ENCODE measurements at places on chromosomes 13 and 19.

GRCh38 chr13:60028021-60028420, 135.7 kb downstream of the DIAPH3 start:
- no peak for DNase-seq

- no peak for DNase-seq
These were observed 2.3 kb upstream of the ZNRF4 start for GRCh38 chr19:5452594-5453565.

- DNase-seq: no peak
These were observed 263.9 kb upstream of the NBEA start for GRCh38 chr13:34678154-34678553.

DNA sequence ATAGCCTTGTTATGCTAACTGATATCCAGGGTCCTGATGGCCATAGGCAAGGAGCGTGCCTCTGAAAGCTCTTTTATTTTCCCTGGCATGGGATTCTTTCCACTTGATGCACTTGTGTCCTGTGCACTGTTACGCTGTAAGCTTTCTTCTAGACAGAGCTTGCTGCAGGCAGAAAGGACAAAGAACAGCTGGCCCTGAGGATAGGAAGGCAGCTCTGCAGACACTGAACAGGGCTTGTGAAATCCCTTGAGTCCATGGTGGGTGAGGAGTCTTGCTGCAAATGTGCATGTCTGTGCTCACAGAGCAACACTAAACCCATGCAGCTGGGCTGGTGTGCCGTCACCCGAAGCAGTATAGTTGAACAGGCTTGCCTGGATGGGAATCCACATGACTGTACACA, 126.6 kb downstream of the AKAP11 start:
- DNase-seq: no peak

DNA sequence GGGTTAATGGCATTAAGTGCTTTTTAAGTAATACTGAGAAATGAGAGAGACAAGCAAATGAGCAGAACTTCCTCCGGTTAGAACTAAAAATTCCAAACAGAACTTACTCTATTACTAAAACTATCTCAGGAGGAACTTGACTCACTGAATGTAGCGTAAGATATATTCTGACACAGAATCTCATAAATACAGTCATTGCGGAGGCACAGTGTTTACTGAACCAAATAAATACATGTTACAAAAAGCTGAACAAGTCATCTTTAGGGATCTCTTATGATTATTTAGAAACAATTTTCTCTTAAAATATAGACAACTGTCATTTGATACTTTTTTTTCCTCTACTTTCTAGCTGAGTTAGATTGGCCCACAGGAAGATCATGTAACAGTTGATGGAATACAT, 283.1 kb downstream of the KLF12 start:
- DNase-seq: no peak

GRCh38 chr13:111227405-111227804, 93.0 kb upstream of the TEX29 start:
- DNase-seq: no peak

GRCh38 chr13:57932061-57932460, 300.5 kb downstream of the PCDH17 start:
- DNase-seq: no peak

DNA sequence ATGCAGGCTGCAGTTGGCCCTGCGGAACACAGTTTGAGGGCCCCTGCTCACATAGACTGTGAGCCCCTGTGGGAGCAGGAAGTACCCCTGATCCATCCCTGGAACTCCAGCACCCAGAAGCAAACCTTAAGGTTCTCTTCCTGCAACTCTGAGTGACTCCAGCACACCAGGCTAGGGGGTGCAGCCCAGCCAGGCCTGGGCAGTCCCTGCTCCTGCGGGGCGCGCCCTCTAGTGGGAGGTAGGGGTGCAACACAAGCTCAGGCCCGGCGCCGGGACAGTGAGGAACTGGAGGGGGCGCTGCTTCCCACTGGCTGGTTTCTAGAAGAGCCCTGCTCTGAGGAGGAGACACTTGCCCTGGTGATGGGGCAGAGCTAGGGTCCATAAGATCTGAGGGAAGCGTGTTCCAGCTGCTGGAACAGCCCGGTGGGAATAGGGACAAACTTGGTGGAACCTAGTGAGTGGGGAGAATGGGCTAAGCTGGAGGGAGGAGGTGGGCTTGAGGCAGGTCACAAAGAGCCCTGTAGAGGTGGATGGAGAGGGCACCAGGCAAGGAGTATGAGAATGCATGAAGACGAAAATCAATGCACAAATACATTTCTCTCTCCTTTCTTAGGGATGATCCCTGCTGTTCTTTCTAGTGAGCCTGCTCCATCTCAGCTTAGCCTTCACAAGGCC, 5.0 kb downstream of the ZSCAN5A start:
- peak; percentile 2 for DNase-seq

GRCh38 chr19:29533578-29534544, 8.1 kb downstream of the VSTM2B start:
- DNase-seq: no peak

GRCh38 chr13:49608651-49609331, 19.5 kb upstream of the ARL11 start:
- DNase-seq: no peak

GRCh38 chr13:78777976-78778375, 119.0 kb upstream of the OBI1 start:
- DNase-seq: no peak

- DNase-seq: no peak
These were observed 384.9 kb downstream of the KCNRG start for GRCh38 chr13:50400035-50400726.

DNA sequence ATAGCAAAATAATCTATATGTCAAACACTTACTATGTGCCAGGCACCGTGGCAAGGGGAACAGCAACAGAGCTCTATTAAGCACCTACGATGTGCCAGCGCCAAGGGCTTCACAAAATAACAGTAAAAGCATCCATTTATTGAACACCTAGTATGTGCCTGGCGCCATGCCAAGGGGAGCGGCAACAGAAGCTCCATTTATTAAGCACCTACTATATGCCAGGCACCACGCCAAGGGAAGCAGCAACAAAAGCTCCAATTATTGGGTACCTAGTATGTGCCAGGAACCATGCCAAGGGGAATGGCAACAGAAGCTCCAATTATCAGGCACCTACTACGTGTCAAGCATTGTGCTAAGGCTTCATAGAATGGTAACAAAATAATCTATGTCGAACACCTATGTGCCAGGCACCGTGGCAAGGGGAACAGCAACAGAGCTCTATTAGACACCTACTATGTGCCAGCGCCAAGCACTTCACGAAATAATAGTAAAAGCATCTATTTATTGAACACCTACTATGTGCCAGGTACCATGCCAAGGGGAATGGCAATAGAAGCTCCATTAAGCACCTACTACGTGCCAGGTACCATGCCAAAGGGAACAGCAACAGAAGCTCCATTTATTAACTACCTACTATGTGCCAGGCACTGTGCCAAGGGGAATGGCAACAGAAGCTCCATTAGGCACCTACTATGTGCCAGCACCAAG, 107.7 kb downstream of the PTPRS start:
- no peak for DNase-seq

- no peak for DNase-seq
These were observed 111.5 kb downstream of the URI1 start for GRCh38 chr19:30053558-30053957.

DNA sequence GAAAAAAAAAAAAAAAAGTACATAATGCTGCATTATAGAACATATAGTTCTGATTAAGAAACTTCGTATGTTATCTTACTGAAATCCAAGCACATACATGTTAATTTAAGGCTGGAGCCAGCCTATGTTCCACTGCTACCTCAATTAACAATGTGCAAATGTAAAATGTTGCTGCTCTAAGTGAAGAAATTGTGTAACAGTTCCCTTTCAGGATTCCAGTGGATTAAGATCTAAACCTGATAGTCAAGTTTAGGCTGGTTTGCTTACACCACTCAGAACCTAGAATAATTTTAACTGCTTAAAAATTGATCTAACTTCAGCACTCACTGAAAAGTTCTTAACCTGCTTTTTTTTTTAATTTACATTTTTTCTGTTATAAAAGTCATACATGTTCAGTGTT, 4.2 kb downstream of the VPS36 start:
- no peak for DNase-seq

DNA sequence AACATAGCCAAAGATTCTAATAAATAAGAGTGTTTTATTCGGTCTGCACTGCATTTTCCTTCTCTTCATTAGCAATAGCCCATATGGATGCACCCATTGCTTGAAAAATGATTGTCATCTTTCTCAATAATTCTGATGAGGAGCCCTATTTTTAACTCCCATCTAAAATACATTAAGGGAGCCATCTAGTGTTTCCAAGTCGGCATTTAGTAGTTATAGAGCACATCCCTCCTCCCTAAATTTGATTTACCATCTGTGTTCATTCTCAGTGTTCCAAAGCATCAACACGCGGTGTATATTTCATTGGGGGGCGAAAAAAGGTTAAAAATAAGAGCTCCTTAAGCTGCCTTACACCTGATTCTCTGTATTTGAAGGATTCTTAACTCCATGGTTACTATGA, 119.2 kb upstream of the IPO5 start:
- no peak for DNase-seq

DNA sequence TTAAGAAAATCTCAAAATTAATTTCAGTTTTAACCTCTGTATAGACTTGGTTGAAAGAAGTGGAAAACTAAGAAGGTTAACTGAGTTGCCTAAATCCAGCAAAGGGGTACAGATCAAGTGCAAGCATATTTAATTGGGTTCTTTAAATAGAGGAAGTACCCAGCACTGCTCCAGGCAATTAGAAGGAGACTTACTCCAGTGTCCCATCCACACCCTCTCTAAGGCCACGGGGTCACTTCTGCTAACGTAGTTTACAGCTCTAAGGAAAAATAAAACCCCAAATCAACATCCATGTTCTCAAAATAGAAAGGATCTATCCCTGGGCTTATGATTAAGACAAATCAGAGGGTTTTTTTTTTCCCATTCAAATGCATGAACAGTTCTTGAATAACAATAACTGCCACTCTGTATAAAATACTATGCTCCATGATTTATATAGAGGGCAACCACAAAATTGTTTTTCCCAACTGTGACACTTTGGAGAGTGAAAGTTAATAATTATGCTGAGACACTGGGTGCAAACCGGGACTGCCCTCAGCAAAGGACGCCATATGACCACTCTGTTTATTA, 4.6 kb downstream of the FRY start:
- DNase-seq: no peak

- DNase-seq: no peak
These were observed 30.3 kb upstream of the CACTIN start for GRCh38 chr19:3656747-3657394.

DNA sequence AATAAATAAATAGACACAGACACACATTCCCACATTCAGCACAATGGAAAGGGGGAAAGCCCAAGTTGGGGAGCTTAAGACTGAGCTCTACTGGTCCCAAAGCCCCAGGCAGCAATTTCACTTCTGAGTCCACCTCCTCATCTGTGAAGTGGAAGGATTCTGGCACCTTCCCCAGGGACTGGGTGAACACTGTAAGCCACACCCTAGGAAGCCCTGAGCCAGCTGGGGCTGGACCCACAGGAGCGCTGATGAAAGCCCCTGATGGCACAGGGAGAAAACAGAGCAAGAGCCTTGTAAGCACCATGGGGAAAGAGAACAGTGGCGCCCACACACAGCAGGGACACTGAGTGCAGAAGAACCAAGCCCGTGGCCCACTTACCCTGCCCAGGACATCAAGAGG, 37.8 kb downstream of the EPS15L1 start:
- DNase-seq: no peak

DNA sequence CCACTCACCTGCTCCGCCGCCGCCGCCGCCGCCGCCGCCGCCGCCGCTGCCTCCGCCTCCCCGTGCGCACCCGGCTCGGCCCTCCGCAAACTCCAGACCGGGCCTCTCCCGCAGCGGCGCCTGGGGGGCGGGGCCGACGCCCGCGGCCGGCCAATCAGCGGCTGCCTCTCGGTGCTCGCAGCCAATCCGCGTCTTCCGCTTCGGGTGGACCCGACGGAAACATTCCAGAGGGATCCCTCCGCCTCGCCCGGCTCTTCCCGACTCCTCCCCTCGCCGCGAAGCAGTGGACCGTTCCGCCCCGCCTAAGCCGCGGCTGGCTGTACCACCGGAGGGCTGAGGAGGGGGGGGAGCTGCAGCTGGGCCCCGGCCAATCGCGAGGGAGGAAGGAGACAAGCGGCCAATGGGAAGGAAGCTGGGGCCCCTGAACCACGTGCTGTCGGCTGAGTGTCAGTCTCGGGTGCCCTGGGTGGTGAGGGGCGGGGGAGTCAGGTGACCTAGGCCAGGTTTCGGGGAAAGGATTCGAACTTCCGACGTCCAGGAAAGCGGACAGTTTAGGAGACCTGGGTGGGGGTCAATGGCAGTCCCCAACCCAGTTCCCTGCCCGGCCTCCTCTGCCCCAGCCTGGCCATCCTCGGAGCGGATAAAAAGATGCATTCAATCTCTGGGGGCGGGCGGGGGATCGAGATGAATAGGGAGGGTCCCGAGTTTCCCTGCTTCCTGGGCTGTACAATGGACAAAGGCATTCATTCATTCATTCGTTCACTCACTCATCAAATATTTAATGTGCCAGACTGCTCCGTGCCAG, at the start of gene GIPC1:
Gene GIPC1, minus strand, starts transcription at position 99 of the 805 bp plus-strand sequence. CDS start 13,151 bp downstream, outside the sequence.
- DNase-seq: peak; percentile 52

DNA sequence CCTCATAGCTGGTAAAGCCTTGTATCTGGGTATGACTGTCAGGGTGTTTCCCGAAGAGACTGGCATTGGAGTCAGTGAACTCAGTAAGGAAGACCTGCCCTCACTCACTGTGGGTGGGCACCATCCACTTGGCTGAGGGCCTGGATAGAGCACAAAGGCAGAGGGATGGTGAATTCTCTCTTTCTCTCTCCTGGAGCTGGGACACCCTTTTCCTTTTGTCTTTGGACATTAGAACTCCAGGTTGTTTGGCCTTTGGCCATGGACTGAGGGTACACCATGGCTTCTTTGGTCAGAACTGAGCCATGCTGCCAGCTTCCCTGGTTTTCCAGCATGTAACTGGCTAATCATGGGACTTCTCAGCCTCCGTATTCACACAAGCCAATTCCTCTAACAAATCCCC, 4.6 kb upstream of the CEACAM1 start:
- DNase-seq: no peak

DNA sequence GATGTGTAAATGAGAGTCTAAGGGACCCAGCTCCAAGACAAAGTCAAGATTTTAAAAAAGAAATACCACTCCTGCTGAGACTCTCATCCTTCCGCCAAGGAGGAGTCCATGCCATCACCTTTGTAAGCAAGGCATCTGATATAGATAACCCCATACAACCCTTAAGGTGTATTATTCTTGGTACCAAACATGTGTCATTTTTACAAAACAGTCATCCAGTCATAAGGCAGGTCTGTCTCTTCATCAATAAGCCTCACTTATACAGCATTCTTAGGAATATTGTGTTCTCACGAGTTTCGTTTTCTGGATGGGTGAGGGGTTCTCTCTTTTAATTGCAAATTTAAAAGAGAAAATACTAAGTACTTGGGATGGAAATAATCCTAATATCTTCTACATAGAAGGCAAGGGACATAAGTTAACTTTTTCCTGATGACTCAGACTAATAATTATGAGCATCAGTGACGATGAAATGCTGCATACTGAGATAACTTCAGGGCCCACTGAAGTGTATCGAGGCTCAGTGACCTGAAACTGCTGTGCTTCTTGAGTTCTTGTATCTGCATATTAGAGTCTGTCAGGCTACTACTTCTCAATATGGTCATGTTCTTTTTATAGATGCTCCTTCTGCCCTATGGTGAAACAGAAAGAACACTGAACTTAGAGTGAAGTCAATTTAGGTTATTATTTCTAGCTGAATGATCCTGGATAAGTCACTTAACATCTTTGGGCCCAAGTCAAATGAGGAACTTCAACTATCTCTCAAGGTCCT, 166.6 kb downstream of the KLF12 start:
- no peak for DNase-seq
